ENCODE measurements at places on chromosomes 2 and 18. TPM values are rescaled to one million over a fixed set of nuclear protein-coding genes. Genes with fewer than 3 reads are reported as not detected.

The SDC1 gene
- 169 TPM for total RNA-seq

The CFAP53 gene
- 0.41 TPM for total RNA-seq

The LAMA3 gene
- 44.8 TPM for total RNA-seq

The SPHKAP gene
- not detected for total RNA-seq

The COLEC11 gene
- total RNA-seq = 0.61 TPM

The RNF25 gene
- total RNA-seq = 44.7 TPM

The EFR3B gene
- 14.7 TPM for total RNA-seq

The INPP1 gene
- 24.1 TPM for total RNA-seq

The ACOXL gene
- not detected for total RNA-seq

The KLHL41 gene
- total RNA-seq = 0.37 TPM

The DLX2 gene
- 0.67 TPM for total RNA-seq

The CCDC93 gene
- total RNA-seq = 14.2 TPM

The SGO2 gene
- 13.6 TPM for total RNA-seq

The NT5DC4 gene
- not detected for total RNA-seq

The OR6B2 gene
- total RNA-seq = not detected

The LRRTM4 gene
- not detected for total RNA-seq

The RESP18 gene
- total RNA-seq = not detected

The SERPINB10 gene
- not detected for total RNA-seq

The SPATA3 gene
- total RNA-seq = not detected

The UGT1A4 gene
- 0.06 TPM for total RNA-seq

The MGAT4A gene
- total RNA-seq = 0.98 TPM

The CYTIP gene
- total RNA-seq = not detected

The CRACDL gene
- total RNA-seq = 0.97 TPM

The CD8B2 gene
- not detected for total RNA-seq

The GPR45 gene
- not detected for total RNA-seq

The EIPR1 gene
- 41.9 TPM for total RNA-seq

The FMNL2 gene
- 29.6 TPM for total RNA-seq

The ACAA2 gene
- total RNA-seq = 59.7 TPM

The DUSP11 gene
- total RNA-seq = 42.2 TPM

The DRC1 gene
- total RNA-seq = 0.31 TPM

The AOX1 gene
- 3.5 TPM for total RNA-seq

The ARHGEF4 gene
- total RNA-seq = 5.7 TPM

The EMILIN1 gene
- total RNA-seq = 0.48 TPM

The CROCC2 gene
- total RNA-seq = not detected

The IL1RL1 gene
- total RNA-seq = 0.67 TPM

The DNAJC5G gene
- total RNA-seq = not detected
